ENCODE measurements at places on chromosomes 11 and 22. TPM values are rescaled to one million over a fixed set of nuclear protein-coding genes. Genes with fewer than 3 reads are reported as not detected.

FOSL1 gene
- 4.2 TPM for total RNA-seq

OR5A1 gene
- not detected for total RNA-seq

ANO5 gene
- total RNA-seq = 9.0 TPM

BACE1 gene
- 27.3 TPM for total RNA-seq

Measured in renal cortical epithelial cell (primary cell).